ENCODE measurements at places on chromosomes 5 and 9.
A peak's percentile ranks its signal among the peaks of the same experiment; 100 is the strongest.

- no peak for DNase-seq
These were observed 869.4 kb upstream of the NUDT12 start for GRCh38 chr5:104431981-104432380.

GRCh38 chr5:122492675-122493074 is 180.6 kb downstream of the SNCAIP start:
- DNase-seq = peak; percentile 22

DNA sequence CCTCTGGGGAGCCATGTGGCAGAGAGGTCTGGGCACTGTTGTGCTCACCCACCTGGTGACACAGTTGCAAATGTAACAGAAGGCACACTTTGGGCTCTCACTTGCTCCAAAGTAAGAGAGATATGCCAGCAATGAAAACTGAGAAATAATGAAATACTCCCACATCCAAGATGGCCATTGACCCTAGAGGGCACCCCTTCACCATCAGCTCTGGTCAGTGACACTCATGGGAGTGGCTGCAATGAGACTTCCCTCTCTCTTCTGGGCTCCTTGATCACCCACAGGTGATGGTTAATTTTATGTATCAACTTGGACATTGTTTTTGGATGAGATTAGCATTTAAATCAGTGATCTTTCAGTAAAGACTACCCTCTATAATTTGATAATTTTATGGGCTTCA is 248.4 kb downstream of the CDH12 start:
- no peak for DNase-seq

- DNase-seq = peak; percentile 47
These were observed 61.6 kb upstream of the GNE start for GRCh38 chr9:36319806-36320205.

DNA sequence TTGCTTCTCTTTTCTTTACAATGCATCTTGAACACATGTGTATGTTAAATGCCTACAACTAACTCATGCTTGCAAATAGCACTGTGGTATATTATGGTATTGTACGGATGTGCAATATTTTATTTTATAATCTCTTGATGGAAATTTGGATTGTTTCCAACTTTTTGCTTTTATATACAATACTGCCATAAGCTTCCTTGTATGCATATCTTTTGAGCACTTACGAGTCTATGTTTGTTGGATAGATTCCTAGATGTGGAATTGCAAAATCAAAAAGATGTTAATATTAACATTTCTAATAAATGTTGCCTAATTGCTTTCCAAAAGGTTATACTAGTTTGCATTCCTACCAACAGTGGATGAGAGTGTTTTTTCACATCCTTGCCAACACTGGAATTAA is 3.4 kb upstream of the GALNT12 start:
- DNase-seq = no peak

- no peak for DNase-seq
These were observed 398.3 kb upstream of the MPDZ start for GRCh38 chr9:13677801-13678200.

- DNase-seq = no peak
These were observed 64.7 kb downstream of the RXRA start for GRCh38 chr9:134390947-134391318.

- DNase-seq = peak; percentile 52
These were observed 138.6 kb upstream of the SPEF2 start for GRCh38 chr5:35478856-35479682.

GRCh38 chr9:122320413-122320881 is 50.4 kb upstream of the PTGS1 start:
- no peak for DNase-seq

DNA sequence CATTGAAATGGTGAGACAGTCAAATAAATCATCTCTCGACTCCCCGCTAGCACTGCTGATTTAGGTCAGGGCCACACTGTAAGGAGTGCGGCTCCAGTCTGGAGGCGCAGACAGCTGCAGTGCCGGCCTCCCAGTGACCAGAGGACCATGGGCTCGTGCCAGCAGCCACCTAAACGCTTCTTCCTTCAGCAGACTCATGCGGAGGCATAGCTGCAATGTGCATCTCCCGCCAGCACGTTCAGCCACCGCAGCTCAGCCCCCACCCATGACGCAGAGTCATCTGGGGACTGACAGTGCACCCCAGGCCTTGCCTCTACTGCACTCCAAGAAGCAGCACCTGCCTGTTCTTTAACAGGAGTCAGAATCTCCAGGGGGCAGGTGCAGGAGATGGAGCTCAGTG is 13.6 kb upstream of the MAPK9 start:
- DNase-seq = no peak

DNA sequence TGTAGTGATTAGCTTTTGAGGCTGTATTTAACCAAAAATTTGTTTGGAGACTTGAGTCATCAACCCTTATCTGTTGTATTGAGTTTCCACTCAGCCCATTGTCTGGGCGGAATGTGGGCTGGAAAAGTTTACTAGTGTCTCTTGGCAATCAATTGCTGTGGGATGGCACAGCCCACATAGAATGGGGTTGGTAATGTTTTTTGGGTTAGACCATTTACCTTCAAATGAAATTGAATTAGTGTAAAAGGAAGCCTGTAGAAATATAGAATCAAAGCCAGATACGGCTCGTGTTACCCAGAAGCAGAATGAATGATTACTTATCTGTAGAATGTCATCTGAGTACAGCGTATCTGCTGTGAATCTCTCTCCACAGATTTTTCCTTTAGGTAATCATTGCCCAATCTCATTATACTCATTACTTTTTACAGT is 142.9 kb downstream of the AOPEP start:
- DNase-seq = no peak

- no peak for DNase-seq
These were observed 168.0 kb upstream of the IRX2 start for GRCh38 chr5:2919310-2920018.

- DNase-seq = no peak
These were observed 396.2 kb upstream of the IRX4 start for GRCh38 chr5:2278825-2279456.

DNA sequence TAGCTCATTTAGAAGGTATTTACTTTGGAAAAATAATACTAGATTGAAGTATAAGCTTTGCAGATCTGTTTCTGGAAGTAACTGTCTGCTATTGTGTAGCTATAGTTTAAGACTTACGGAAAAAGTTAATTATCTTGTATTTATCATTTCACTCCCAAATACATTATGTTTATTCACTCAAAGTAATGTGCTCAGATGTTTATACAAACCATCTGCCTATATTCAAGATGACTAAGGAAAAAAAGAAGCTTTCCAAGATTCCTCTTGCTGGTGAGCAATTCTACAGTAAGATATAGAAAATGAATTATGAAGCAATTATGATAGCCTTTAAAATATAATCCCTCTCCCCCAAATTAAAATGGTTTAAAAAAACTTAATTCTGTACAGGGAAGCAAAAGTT is 137.9 kb downstream of the KIAA0825 start:
- no peak for DNase-seq

DNA sequence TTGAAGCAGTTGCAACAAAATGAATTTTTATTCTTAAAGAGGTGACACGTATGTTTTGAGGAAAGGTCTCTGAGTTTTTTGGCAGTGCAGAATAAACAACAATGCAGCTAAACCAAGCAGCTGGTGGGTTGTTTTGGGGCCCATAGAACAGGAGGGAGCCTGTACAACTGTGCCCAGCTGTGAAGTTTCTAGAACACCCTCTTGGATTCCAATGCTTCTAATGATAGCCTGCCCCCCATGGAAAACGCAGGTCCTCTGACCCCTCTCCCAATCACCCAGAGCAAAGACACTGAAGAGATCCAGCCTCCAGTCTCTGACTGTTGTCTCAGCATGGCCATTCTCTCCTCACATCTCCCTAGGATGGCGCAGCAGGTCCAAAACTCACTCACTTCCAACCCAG is 150.9 kb downstream of the MARCHF11 start:
- no peak for DNase-seq

DNA sequence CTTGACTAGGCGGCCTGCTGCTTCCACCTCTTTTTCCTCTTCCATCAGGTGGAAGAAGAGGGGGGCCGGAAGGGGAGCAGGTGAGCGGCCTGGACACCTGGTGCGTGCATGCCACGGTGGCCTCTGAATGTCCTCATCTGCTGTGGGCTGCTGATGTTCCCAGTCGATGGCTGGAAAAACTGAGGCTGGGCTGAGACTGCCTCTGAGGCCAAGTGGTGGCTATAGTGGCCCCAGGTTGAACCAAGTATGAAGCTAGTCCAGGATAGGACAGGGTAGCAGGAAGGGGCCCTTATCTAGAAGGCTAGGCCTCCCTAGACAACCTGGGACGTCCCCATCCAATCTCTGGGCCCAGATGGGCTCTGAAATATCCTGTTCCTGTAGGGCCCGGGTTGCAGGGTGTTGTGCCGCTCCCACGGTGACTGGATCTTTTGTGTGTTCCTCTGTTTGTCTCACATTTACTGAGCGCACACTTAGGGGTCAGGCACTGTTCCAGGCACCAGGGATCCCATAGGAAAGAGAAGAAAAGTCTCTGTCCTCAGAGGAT is 753 bp upstream of the NR5A1 start:
- no peak for DNase-seq

- no peak for DNase-seq
These were observed 13.7 kb upstream of the STOM start for GRCh38 chr9:121383715-121384114.

DNA sequence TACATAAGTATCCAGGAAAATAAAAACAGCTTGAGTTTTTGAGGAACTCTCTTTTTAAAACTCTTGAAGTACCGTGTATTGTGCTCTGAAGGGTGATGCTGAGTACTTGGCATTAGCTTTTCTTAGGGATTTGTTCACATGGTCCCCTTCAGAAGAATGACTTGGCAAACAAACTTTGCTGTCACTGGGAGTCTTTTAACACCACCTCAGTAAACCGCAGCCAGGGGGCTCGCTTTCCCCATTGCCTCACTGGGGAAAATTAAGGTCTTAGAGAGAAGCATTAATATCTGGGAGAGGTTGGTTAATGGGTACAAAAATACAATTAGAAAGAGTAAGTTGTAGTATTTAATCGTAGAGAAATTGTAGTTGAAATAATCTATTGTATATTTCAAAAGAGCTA is 105.9 kb upstream of the DAP start:
- DNase-seq = no peak

DNA sequence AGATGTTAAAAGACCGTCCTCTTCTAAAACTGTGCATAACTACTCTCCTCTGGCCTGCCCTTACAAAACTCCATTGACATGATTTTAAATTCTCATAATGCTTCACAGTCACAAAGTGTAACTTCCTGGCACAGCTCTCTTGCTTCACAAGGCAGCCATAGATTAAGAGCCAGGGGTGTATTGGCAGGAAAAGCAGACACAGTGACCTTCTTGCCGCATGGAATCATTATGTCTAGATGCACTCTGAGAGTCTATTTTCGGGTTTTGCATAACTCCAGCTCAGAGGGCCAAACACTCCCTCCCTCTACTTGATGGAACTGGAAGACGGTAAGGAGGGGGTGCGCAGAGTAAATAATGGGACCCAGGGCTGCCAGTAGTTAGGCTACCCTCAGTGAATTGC is 110.1 kb downstream of the MARCHF3 start:
- peak; percentile 63 for DNase-seq

- DNase-seq = no peak
These were observed 242.7 kb downstream of the SYK start for GRCh38 chr9:91044354-91044753.

GRCh38 chr9:110337727-110338126 is at the start of gene TXNDC8:
TSS of gene TXNDC8 (minus strand) at chr9:110337863.
- peak; percentile 46 for DNase-seq

- no peak for DNase-seq
These were observed 41.9 kb upstream of the ITGA2 start for GRCh38 chr5:52947208-52947607.

GRCh38 chr5:128597156-128597555 is 59.1 kb upstream of the FBN2 start:
- DNase-seq = no peak

GRCh38 chr5:72597456-72597948 is 90.3 kb upstream of the ZNF366 start:
- peak; percentile 87 for DNase-seq

DNA sequence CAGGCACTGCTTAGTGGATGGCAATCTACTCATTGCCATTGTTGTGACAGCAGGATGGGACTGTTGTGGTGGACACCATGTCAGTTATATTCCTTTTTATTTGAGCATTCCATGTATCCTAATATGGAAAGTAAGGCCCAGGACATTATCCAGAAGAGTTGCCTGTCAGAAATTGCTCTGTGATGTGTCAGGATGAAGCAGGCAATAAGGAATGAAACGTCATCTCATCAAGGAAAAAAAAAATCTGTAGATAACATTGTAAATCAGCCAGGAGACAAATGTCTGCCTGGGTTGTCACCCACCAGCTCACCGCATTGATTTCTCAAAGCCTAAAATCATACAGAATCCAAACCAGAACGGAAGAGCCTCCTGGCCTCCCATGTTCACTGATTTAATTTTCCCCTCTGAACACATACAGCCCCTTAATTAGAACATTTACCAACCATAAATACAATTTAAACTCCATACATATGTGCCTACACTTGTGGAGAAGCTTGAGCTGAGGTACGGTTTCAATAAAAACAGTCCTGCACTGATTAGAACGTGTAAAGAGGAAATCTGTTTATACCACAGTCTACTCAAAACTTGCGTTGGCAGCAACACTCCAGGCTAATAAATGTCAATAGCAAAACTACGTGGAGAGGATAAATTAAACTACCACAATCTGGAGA is 73.9 kb downstream of the FOXD1 start:
- DNase-seq = peak; percentile 83

GRCh38 chr9:96048104-96048955 is 172.8 kb downstream of the ERCC6L2 start:
- DNase-seq = no peak
